ENCODE measurements at places on chromosomes 2 and 18.

GRCh38 chr2:179302764-179303571 is 38.3 kb upstream of the SESTD1 start:
- no peak for DNase-seq

GRCh38 chr2:48886919-48887318 is 131.4 kb upstream of the LHCGR start:
- no peak for DNase-seq

GRCh38 chr2:216389570-216389969 is 17.3 kb upstream of the MARCHF4 start:
- DNase-seq, result no peak

DNA sequence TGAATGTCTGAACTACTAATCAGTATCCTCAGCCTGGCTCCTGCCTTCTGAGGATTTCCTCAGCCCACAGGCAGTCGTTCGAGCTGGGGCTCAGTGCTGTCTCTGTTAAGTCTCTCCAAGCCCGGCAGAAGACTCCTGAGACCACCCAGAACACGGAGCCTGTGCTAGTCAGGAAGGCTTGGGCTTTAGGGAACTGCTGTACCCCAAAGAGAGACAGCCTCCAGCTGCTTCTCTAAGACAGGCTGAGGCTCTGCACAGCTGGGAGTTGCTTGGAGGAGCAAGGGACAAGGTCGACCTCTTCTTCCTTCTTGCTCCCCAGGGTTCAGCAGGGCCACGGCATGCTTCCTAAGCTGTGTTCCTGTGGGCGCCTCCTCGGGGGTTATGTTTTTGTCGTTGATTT is 283.4 kb upstream of the MYT1L start:
- no peak for DNase-seq

DNA sequence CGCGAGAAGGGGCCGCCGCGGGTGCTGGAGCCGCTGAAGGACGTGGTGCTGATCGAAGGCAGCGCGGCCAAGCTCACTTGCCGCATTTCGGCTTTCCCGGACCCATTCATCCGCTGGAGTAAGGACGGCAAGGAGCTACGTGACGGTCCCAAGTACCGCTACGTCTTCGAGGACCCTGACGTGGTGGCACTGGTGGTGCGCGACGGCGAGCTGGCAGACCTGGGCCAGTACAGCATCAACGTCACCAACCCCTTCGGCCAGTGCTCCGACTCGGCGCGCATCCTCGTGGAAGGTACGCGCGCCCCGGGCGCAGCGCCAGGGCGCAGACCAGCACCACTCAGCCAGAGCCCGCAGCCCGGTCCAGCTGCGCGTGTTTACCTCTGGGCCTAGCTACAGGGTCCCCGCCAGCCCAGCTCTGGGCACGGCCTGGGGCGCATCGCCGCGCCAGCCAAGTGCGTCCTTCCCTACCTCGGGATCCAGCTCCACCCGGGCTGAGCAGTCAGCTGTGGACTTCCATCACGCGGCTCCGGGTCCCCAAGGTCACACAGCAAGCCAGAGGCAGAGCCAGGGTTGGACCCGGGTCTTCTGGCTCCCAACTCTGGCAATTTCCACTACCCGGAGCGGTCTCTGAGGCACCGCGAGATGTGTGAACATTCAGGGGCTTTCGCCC is 1.7 kb upstream of the GMPPA start:
- no peak for DNase-seq

GRCh38 chr2:30358842-30359241 is 88.2 kb upstream of the LCLAT1 start:
- DNase-seq, result peak; percentile 16

GRCh38 chr2:22375096-22375495 is 1009.9 kb upstream of the KLHL29 start:
- no peak for DNase-seq

GRCh38 chr2:186349508-186349907 is 136.6 kb upstream of the ZC3H15 start:
- no peak for DNase-seq

- DNase-seq, result peak; percentile 86
These were observed 122.8 kb downstream of the LYPD1 start for GRCh38 chr2:132547090-132547687.

- no peak for DNase-seq
These were observed 176.4 kb downstream of the MYO3B start for GRCh38 chr2:170354388-170354787.

DNA sequence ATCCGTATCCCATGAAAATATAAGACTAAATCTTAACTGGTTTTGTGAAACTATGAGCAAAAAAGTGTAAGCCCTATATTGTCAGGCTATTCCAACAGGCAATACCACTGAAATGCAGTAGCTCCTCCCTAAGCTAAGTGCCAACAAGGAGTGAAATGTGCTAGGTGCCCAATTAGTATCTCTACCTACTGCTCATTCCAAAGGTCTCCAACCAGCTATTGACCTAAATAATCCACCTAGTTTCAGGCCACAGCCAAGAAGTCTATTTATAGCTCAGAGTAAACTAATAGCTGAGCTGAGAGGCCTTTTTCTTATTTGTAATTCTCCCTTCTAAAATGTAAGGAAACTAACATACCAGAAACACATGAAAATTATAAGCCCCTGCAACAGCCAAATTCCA is 482.2 kb downstream of the DCC start:
- DNase-seq, result no peak

DNA sequence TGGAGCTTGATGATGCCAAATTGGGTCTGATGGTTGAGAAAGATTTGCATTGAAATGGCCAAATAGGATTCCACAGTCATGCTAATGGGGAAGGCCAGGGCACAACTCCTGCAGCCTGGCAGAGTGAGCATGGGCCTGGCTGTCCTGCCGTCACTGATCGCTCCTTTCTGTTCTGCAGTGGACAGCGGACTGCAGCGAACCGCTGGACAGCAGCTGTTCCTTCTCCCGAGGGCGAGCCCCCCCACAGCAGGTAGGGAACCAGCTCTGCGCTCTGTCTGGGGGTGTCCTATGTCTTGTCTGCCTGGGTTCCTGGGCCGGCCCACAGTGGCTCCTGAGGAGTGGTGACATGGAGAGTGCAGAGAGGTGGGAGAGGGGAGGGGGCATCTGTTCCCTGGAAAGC is 97.6 kb downstream of the CTIF start:
- no peak for DNase-seq

DNA sequence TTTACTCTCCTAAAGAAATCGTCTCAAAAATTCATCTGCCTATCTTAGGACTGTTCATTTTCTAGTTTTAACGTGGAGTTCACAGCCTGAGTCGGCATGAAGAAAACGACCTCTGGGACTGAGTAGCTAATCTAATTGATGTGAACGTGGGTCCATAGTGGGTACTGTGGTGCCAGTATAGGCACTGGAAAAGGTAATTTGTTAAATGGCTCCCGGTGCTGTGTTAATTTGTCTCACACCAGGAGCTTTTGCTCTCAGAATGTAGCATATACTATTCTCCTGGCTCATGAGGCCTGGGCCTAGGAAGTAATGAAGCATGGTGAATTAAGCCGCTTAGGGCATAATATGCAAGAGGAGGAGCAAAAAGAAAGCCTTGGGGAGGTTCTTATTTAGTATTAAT is 414.4 kb upstream of the NXPH2 start:
- DNase-seq, result no peak

DNA sequence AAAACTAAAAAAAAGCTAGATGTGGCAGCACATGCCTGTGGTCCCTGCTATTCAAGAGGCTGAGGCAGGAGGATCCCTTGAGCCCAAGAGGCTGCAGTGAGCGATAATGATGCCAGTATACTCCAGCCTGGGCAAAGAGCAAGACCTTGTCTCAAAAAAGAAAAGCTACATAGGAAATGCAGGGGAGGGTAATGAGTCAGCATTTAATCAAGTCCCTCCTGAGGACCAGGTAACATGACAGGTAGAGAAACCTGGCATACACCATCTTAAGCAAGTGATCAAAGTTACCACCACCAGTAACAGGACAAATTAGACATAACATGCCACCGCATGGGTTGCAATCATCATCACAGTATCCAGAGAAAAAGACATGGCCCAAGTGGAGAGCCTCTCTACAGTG is 25.8 kb downstream of the MYO5B start:
- DNase-seq, result no peak

DNA sequence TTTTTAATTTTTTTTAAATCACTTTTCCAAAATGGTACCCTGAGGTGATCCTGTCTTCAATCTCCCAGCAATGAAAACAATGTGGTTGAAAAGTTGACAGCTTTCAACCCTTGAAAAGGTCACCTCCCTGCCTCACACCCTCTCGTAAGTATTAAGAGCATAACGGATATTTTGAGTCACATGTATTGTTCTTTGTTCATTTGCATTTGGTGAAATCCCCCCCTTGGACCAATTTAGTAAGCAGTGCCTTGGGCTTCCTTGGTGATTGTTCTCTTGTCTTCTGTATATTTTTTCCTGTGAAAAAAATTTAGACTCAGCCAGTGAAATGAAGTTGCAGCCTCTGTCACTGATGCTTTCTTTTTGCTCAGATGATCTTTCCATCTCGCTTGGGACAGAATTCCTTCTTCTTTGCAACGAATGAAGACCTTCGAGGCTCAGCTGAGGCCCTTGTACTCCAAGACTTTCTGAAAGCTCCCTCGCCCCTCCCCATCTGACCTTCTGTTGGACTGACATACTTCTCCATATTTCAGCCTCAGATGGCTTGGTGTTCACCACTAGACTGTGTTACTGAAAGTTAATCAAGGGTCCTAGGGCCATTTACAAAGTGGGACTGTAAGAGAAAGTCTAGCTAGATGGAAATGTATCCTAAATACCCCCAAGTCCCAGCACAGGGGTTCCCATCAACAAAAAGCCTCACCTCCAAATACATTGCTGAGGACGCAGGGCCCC is 158.4 kb downstream of the BCL2 start:
- DNase-seq, result no peak

- DNase-seq, result no peak
These were observed 1162.0 kb upstream of the SLC39A10 start for GRCh38 chr2:194495046-194495445.

- no peak for DNase-seq
These were observed 125.1 kb upstream of the MGAT5 start for GRCh38 chr2:134128746-134129145.

DNA sequence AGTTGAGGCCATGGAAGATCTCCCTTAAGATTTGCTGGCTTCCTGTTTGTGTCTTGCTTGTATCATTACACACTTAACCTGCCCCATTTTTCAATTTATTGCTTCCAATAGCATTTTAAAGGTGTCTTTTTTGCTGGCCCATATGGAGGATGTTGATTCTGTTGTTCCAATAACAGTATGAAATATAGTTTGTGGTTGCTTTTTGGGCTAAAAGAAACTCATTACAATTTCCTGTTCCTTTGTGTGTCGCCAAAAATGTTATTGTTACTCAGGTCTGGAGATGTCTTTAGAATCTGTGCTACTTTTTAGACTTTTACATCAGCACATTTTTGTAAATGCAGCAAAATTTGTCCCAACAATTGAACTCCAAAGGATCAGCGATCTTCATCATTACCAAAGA is 234.0 kb upstream of the ITGA4 start:
- no peak for DNase-seq

DNA sequence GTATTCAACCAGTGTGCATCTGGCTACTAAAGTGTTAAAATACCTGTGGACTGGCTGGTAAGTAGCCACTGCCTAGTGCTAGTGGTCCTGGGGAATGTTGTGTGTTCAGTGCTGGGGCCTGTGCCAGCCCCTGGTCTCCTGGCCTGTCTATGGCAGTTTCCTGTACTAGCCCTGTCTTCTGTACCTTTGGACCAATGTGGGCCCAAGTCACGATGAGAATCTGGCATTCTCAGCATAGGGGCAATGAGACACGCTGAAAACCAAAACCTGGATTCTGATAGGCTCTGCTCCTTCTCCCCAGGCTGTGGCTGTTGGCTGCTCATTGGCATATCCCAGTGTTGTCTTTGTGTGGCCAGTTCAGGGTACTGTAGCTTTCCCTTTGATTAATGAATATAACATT is 170.4 kb downstream of the PTPRM start:
- DNase-seq, result no peak

DNA sequence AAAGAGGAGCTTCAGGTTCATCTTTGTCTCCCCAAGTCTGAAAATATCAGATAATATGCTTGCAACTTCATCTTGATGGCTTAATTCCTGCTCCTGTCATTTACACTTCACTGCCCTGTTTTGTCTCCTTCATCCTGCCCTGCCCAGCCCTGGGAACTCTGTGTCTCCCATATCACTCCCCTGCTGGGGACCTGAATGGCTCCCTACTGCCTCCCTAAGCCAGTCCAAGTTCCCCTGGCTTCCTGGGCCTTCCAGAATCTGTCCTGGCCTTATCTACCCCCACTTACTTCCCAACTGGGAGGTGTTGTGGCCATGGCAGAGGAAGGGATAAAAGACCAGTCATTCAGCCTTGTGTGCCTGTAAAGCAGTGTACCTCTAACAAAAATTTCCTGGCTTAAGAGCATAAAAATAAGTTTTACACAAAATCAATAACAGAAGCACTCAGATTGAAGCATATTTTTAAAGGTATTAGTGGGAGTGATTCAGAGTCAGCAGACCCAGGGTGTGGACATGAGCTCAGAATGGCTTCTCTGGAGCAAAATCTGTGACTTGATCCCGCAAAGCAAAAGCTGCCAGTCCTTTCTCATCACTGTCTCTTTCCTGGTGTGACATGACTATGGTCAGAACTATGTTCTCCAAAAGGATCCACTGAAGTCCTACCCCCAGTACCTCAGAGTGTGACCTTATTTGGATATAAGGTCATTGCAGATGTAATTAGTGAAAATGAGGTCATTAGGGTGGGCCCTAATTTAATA is 59.1 kb downstream of the INO80C start:
- no peak for DNase-seq

GRCh38 chr2:78861546-78861945 is 164.0 kb upstream of the REG3G start:
- DNase-seq, result no peak

GRCh38 chr2:201151127-201151981 is 31.6 kb upstream of the CASP10 start:
- no peak for DNase-seq

- DNase-seq, result no peak
These were observed 71.5 kb upstream of the HNMT start for GRCh38 chr2:137892739-137893138.

- DNase-seq, result no peak
These were observed 103.5 kb downstream of the PKP4 start for GRCh38 chr2:158560259-158560658.

GRCh38 chr18:52310651-52311050 is 29.3 kb upstream of the DCC start:
- DNase-seq, result no peak

- no peak for DNase-seq
These were observed 31.6 kb upstream of the NCK2 start for GRCh38 chr2:105712981-105713596.

DNA sequence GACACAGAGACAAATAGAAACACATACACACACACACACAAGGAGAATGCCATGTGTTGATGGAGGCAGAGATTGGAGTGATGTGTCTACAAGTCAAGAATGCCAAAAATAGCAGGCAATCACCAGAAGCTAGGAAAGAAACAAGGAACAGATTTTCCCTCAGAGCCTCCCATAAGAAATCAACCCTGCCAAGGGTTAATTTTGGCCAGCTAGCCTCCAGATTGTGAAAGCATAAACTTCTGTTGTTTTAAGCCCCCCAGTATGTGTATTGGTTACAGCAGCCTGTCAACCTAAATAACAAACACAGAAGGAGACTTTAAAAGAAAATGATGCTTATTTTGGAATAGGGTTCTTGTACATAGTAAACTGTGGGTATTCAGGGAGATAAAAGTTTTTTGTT is 5.6 kb upstream of the STK39 start:
- DNase-seq, result no peak

GRCh38 chr2:60446413-60447267 is 106.8 kb downstream of the BCL11A start:
- no peak for DNase-seq

Data from right forelimb (tissue), 1 donor.